ENCODE measurements at places on chromosomes 3 and 15.

GRCh38 chr15:41104234-41104633 lies 11.8 kb downstream of the INO80 start:
- DNase-seq, result no peak

GRCh38 chr3:152825566-152825965 lies 9.4 kb upstream of the P2RY1 start:
- no peak for DNase-seq

- no peak for DNase-seq
Measured at GRCh38 chr15:79067969-79068368, 22.6 kb downstream of the RASGRF1 start.

DNA sequence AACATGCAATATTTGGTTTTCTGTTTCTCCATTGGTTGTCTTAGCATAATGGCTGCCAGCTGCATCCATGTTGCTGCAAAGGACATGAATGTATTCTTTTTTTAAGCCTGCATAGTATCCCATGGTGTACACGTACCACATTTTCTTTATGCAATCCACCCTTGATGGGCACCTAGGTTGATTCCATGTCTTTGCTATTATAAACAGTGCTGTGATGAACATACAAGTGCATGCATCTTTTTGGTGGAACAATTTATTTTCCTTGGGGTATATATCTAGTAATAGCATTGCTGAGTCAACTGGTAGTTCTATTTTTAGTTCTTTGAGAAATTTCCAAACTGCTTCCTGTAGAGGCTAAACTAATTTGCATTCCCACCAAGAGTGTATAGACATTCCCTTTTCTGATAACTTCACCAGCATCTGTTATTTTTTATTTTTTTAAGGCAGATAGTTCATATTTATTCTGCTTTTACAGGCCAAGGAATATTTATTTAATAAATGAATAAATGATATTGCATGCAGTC lies 62.4 kb upstream of the NPHP3 start:
- DNase-seq, result no peak

DNA sequence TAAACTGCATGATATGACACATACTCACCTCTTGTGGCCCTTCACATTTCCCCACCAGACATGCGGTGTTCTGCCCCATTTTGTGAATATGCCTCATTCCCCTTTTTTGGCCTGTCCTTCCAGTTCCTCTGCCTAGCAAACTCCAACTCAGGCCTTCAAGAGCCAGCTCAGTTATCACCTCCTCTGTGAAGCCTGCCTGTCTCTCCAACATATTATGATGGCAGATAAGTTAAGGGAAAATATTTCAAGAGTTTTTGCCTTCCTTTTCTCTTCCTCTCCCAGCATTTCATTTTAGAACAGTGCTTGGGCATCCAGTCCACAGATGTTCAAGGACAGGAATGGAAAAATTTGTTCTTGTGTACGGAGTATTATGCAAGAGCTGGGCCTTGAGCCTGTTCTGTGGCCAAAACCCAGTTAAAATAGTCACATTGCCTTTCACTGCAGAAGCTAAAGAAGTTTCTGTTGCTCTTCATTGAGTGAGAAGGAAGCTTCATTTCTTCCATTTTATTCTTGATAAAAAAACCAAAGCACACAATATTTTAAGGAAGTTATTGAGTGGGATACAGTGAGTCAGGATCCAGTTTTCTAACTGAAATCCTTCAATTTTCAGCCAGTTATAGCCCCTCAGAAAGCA lies 192.0 kb downstream of the GHSR start:
- DNase-seq, result no peak

- no peak for DNase-seq
Measured at GRCh38 chr3:175378348-175378747, 519.2 kb downstream of the NAALADL2 start.

GRCh38 chr3:136353461-136353860 lies 103.3 kb downstream of the PCCB start:
- no peak for DNase-seq

DNA sequence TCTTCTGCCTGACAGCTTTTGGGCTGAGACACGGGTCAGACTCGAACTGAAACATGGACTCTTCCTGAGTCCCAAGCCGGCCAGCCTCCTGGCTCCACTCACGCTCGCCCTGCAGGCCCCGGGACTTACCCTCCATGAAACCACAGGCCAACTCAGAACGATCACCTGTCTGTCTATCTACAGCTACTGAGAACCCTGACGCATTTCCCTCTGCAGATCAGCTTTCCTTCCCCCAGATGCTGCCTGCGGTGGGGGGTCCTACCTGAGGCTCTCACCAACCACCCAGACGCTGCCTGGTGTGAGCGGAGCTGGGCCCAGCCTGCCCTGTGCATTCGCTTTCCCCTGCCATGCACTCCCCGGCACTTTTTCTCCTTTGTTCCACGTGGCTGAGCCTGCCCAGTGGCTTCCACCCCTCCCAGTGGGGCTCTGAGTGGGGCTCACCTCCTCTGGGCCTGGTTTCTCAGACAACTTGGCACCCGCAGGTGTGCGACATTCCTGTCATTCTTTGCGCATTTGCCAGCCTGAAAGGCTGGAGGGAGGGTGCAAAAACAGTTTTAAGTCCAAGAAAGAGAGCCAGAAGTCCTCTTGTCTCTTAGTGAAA lies 60.2 kb downstream of the PLXNA1 start:
- no peak for DNase-seq

DNA sequence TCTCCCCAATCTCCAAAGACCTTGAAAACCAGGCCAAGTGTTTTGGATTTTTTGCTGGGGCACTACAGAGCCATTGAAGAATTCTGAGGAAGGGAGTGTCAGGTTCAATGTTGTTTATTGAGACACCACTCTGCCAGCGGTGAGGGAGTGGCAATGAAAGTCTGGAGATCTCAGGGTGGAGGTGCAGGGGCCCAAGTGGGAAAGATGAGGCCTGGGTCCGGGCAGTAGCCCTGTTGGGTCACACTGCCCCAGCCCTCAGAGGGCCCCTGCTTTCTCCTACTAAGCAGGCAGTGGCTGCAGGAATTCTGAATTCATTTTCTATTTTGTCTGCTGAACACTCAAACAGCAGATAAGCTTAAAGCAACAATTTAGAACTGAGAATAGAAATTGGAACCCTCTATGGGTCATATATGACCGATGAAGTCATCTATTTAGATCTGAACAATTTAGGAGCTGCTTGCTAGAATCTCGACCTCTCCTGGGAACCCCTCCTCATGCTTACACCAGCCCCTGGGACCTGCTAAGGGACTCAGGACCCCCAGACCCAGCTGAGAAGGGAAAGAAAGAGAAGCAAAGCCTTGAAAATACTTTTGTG lies 17.9 kb downstream of the HRH1 start:
- DNase-seq, result no peak
